Stimulated activated CD8-positive, alpha-beta memory T cell treated with anti-CD3 and anti-CD28 coated beads, Interleukin-2, amount 100 ng/mL, for 1 hour (primary cell): ENCODE measurements at places on chromosomes 4 and X.

DNA sequence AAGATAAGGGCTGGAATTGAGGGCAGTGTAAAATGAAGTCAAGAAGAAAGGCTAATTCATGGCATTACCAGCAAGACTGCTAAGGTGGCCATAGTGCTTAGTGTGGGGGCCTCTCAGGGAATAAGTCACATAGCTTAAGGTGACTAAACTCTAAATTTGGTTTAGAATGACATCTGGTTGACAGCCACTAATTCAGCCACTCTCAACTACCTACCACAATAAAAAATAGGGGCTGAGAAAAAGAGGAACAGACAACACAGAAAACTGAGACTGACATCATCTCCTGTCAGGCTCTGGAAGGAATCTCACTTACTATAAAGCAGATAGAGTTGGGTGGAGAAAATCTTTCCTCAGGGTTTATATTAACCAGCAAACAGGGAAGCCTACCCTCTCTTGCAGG is 96.9 kb downstream of the CHRDL1 start:
- DNase-seq, result no peak

- no peak for DNase-seq
Measured at GRCh38 chrX:30261012-30261411, 14.1 kb downstream of the MAGEB1 start.

GRCh38 chr4:61666244-61666643 is 466.1 kb downstream of the ADGRL3 start:
- DNase-seq, result no peak

GRCh38 chr4:26912810-26913209 is 52.2 kb downstream of the STIM2 start:
- DNase-seq, result no peak

- no peak for DNase-seq
Measured at GRCh38 chrX:75786290-75786689, 1.2 kb upstream of the MAGEE2 start.

DNA sequence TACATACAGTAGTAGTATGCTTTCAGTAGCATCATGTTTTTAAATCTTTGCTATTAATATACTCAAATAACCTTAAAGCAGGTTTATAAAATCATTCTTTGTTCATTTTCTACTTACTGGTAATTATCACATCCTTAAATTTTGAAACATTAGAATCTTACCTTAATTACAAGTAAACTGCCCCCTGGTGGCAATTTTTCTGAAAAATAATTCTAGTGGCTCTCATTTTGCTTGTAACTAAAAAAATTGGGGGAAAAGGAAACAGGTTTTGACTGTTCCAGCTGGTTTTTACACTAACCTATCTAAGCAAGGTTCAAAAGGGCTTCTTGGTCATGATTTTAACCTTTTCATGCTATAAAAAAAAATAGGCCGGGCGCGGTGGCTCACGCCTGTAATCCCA is 18.5 kb upstream of the DCAF4L1 start:
- no peak for DNase-seq

DNA sequence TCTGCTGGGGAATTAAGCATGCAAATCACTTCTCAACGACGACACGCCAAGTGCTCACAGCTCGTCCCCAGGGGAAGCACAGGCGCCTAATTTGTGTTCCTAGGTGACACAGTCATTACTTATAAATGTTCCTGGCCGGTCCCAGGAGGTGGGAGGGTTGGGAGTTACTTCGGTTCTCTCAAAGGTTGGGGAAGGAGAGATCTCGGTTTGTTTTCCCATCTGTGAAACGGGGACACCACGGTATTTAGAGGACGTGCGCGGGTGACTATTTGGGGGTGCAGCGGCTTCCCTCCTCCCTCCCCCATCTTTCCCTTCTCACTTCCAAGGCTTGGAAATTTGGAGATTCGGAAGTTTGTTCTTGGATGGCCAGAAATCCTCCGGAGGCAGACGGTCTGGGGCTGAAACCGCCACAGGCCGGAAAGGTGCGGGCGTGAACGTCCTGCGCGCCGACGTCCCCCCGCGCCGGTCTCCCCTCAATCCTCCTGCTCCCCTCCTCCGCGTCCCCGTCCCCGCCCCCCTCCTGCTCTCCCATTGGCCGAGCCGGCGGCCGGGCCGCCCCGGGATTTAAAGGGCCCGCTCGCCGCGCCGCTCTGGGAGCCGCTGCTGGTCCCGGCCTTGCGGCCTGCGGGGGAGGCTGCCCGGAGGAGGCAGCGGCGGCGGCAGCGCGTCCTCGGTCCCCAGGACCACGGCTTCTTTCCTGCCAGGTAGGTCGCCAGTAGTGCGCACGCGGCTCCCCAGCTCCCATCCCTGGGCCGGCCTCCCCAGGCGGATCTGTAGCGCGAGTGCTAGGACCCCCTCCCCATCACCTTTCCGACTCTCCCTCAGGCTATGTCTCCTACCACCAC is at the start of gene PORCN:
TSS of gene PORCN (plus strand) at position 593 of the 845 bp plus-strand sequence. CDS start 829 bp downstream, outside the sequence.
- peak; percentile 56 for DNase-seq

GRCh38 chrX:56233682-56234081 is 1.5 kb downstream of the KLF8 start:
- no peak for DNase-seq

DNA sequence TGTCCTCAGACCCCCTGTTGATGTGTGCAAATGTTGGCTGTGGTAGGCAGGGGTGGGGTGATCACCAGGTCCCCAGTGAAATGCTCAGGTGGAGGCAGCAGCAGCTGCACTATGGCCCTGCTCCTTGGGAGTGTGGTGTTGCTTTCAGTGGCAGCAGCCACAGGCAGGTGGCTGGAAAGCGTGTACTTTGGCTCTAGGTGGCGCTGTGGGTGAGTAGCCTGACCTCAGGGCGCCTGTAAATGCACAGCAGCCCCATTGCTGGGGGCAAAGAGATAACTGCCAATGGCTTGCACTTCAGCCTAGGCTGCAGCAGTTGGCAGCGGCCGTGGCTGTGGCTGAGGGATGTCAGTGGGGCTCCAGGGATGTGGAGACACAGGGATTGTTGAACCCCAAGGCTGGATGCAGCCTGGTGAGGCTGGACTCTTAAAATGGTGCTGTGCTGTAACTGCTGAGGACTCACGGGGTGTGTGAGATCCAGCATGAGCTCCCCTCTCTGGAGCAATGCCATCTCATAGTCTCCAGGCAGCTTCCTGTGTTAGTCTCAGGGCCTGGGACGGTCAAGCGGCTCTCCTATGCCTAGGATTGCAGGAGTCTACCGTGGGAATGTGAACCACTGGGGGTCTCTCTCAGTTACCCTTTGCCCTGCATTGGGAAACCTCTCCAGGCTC is 421.7 kb upstream of the HTR2C start:
- no peak for DNase-seq

GRCh38 chr4:26377328-26378311 is 56.8 kb downstream of the RBPJ start:
- DNase-seq, result no peak
